ENCODE measurements at places on chromosomes 5 and 9.

DNA sequence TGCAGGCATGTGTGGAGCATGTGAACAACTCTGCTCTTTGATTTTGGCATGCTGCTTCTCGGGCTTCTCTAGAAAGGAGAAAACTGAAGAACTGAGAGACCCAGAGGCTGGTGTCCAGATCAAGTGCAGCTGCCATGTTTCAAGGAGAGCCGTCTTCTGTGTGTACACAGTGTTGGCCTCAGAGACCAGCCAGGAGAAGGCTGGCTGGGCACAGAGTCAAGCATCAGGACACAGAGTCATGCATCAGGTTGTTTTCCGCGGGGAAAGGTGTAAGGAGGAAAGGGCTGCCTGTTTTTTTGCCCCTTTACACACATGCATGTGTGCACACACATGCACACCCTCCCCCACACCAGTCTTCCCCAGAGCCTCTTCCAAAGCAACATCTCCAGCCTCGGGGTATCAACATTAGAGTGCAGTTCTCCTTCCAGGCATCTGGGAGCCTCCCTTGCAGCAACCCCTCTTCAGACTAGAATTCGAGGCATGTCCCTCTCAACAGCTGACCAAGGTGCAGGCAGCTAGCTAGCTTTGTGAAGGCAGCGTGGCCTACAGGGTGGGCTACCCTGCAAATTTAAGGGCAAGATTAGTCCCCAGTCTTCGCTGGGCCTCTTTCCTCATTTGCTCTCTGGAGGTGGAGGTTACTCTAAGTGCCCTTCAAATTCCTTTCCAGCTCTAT is 180.9 kb downstream of the AOPEP start:
- no peak for DNase-seq

GRCh38 chr5:76720988-76721569 is 5.2 kb downstream of the F2R start:
- DNase-seq = no peak

- DNase-seq = no peak
Measured at GRCh38 chr9:86653466-86653865, 293.8 kb downstream of the GAS1 start.

- peak; percentile 49 for DNase-seq
Measured at GRCh38 chr9:35736201-35736633, 3.8 kb downstream of the CREB3 start.

DNA sequence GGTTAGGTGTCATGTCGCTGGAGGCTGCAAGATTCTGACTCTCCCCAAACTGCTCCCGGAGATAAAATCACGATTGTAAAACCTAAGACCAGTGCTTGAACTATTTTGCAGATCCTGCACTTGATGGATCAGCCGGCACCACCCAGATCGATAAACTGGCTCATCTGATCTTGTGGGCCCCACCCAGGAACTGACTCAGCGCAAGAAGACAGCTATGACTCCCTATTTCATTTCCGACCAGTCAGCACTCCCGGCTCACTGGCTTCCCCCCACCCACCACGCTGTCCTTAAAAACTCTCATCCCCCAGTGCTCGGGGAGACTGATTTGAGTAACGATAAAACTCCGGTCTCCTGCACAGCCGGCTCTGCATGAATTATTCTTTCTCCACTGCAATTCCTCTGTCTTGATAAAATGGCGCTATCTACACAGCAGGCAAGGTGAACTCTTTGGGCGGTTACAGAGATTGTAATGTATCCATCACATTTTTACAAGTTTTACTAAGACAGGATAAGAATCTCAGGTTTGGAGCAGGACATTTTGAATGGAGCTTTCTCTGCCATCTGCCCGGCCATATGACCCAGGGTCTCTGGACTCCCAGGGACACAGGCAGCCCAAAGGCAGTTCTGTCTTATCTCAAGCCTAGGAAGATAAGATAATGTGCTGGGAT is 10.6 kb upstream of the PPP1R26 start:
- DNase-seq = no peak

DNA sequence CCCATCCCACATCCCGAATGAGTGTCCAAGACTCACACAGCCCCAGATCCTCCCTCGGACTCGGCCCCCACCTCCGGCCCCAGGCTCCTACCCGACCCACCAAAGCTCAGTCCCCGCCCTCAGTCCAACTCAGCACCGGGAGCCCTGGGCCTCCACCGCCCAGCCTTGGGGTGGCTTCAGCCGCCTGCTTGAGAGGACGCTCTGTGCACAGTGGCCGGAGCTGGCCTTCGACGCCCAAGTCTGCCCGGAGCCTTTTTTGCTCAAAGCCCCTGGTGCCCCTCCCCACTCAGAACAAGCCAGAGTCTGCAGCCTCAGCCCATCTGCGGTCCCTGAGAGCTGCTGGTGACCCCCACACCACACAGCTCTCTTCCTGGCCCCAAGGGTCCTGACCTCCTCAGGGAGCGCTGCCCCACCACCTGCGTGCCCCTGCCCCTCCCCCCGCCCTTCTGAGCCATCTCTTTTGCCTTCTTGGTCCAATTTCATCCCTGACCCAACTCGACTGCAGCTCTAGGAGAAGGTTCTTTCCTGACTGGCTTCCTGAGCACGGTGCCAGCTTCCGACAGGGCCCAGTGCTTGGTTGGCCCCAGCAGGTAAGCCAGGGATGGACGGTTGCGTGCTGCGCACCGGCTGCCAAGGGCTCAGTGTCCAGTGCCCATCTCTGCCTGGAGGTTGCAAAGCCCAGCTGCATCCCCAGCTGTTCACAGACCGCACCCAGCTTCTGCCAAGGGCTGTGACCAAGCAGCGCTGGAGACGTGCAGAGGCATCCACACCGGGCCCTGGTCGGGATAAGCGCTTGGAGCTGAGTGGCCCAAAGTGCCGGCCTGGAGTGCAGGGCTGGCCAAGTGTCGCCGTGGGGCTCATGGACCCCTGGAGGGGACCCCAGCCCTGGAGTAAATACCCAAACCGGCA is 27.7 kb upstream of the NSMF start:
- peak; percentile 35 for DNase-seq

DNA sequence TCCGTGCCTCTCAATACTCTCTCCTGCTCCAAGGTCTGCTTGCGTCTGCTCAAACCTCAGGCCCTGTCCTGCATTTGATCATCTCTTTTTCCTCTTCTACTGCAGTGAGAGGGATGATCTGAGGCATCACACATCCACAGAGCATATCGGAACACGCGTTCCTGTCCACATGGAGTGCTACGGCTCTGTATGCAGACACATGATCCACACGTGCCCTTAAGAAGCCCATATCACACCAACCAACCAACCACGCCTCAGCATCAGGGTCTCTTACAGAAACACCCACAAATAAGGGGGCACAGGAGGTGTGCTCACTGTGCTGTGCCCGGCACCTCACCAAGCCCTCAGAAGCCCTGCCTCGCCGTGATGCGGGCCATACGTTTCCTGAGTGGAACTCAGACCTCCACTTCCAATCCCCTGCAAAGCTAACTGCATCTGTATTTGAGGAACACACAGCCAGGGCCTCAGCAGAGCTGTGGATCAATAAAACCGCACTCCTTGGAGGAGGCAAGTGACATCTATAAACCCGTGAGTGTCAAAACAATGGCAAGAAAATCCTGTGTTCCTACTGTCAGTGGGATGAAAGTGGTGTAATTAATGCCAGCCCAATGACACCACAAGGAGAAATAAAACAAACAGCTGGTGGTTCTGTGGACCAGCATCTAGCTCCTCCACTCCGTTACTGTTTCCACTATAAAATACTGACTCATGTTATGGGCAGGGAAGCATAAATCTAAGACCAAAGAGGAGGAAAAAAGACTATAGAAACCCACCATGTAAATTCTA is 40.4 kb downstream of the AK8 start:
- DNase-seq = no peak

GRCh38 chr5:926417-927171 is 33.9 kb downstream of the TRIP13 start:
- no peak for DNase-seq

Data from SHP77 (cell line).